Immature natural killer cell (primary cell): ENCODE measurements at places on chromosomes 5 and 9. TPM values are rescaled to one million over a fixed set of nuclear protein-coding genes. Genes with fewer than 3 reads are reported as not detected.

Gene DMGDH
- not detected for polyA plus RNA-seq

Gene SLC34A3
- polyA plus RNA-seq = not detected

Gene SPINK13
- polyA plus RNA-seq = not detected

Gene CHSY3
- polyA plus RNA-seq = 0.06 TPM

Gene MYOZ3
- polyA plus RNA-seq = not detected

- no peak for DNase-seq
Measured at GRCh38 chr9:123162791-123163345, 105.5 kb downstream of the STRBP start.

- DNase-seq = no peak
Measured at GRCh38 chr5:15933259-15934207, 246.1 kb downstream of the MARCHF11 start.

- no peak for DNase-seq
Measured at GRCh38 chr9:80875947-80876346, 813.4 kb downstream of the TLE1 start.

GRCh38 chr5:36444582-36445418, 143.1 kb upstream of the RANBP3L start:
- no peak for DNase-seq

- DNase-seq = no peak
Measured at GRCh38 chr9:101235105-101235866, 149.5 kb downstream of the BAAT start.

- no peak for DNase-seq
Measured at GRCh38 chr9:133540698-133541025, 6.2 kb downstream of the ADAMTSL2 start.

DNA sequence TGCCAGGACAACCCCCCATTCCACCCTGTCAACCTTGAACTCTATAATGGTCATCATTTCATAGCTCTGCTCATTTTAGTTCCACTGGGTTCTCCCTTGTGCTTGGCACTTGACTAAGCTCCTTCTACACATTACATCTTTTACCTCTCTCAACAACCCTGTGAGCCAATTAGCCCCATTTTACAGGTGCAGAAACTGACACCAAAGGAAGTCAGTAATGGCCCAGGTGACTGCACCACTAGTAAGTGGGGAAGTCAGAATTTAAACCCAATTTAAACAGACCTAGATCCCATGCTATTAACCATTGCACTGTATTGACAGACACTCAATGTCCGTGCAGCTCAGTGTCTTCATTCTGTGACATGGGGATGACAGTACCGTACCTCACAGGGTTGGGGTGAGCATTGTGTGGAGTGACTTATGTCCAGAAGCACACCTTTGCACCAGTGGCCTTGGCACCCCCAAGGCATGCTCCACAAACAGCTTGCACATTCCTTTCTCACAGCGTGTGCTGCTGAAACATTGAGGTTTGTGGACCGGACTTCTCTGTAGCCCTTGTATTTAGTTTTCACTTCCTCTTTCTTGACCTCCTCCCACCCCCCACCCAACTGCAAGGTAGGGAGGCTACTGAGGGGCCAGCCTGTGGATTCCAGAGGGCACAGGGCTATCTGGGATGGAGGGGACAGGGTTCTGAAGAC, 23.1 kb downstream of the IRF1 start:
- DNase-seq = no peak

DNA sequence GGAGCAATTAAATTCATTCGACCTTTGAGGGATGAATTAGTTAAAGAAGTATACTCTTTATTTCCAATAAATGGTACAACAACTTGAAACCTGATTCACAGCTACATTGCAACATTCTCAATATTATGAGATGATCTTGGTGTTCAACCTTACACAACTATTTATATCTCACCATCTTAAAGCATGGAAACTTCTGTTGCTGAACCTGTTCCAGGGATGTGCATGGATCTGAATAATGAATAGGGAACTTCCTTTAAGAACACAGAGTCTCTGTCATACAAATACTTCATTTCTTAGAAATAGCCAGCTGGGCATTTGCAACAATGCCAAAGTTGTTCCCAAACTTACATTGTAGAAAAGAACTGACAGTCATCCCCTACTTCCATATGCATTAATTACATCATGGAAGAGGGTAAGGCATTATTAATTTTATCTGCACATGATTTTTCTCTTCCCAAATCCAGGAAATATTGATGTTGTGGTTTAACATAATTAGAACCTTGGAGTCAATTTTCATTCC, 39.8 kb upstream of the CCDC112 start:
- DNase-seq = no peak

DNA sequence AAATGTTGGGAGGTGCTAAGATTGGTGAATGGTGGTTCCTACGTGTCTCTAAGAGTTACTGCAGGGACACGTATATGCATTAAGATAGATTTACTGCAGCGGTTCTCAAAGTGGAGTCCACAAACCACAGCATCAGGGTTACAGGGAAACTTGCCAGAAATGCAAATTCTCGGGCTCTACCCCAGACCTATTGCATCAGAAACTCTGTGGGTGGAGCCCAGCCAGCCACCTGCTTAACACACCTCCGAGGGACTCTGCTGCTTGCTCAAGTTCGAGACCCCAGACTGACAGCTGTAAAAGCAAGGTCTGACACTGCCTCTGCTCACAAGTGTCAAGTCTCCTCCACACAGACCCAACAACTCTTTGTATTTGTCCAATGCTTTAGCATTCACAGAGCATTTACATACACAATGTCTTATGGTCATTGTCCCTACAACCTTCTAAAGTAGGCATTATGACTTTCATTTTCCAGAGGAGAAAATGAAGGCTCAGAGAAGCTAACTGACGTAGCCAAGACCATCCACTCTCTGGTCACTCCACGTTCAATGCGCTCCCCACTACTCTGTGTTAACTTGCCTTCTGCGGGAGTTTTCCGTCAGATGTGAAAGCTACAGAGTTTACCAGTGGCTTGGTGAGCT, 48.8 kb downstream of the HSD17B3 start:
- DNase-seq = no peak

GRCh38 chr5:143713047-143714003, 98.6 kb upstream of the HMHB1 start:
- DNase-seq = no peak

DNA sequence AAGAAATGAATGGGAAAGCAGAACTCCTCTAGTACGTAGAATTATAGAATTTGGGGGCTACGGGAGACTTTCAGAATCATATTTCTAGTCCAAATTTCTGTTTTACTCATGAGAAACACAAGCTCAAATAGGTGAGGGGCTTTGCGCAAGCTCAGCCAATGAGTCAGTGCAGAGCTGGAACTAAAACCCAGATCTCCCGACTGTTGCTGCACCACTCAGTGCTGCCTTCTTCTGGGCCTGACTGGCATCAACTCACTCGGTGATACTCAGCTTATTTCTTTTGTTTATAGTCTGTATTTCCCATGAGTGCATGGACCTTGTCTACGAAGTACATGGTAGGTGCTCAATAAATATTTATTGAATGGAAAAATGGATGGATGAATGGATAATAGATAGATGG, 280.2 kb downstream of the CDK5RAP2 start:
- no peak for DNase-seq

GRCh38 chr5:33611877-33612276, 171.1 kb downstream of the TARS1 start:
- no peak for DNase-seq

DNA sequence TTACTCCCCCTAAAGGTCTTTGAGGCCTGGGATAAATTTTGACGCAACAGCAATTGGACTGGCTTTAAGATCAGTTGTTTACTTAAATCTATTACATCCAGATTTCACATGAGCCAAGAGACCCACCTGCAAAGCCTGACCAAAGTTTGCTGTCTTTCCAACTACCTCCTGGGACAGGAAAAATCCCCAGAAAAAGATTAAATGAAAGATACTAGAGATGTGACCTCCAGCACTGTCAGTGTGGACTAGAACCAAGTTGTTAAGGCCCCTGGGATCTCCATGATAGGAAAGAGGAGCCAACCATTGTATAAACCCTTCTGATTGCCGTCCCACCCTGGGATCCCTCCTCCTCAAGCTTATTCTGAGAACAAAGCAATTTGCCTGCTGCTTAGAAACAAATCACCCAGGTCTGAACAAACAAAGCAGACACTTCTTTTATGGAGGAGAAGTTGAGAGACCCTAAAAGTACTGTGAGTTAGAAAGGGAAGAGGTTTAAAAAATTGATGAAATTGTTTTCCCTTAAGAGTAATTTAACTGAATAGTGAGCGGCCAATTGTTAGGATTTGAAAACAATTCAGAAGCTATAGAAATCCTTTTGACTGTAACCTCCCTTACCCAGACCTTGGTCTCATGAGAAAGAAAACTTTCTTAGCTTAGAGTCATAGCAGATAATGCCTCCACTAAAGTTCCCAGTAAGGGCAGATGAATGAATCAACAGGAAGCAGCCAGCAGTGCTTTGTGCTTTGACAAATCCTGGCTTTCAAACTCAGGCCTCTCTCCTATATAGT, 255.2 kb downstream of the TMEM167A start:
- DNase-seq = no peak
